ENCODE measurements at places on chromosomes 5 and 9. TPM values are rescaled to one million over a fixed set of nuclear protein-coding genes. Genes with fewer than 3 reads are reported as not detected.

GRCh38 chr9:38285236-38285635 lies 107.3 kb upstream of the ALDH1B1 start:
- no peak for DNase-seq

DNA sequence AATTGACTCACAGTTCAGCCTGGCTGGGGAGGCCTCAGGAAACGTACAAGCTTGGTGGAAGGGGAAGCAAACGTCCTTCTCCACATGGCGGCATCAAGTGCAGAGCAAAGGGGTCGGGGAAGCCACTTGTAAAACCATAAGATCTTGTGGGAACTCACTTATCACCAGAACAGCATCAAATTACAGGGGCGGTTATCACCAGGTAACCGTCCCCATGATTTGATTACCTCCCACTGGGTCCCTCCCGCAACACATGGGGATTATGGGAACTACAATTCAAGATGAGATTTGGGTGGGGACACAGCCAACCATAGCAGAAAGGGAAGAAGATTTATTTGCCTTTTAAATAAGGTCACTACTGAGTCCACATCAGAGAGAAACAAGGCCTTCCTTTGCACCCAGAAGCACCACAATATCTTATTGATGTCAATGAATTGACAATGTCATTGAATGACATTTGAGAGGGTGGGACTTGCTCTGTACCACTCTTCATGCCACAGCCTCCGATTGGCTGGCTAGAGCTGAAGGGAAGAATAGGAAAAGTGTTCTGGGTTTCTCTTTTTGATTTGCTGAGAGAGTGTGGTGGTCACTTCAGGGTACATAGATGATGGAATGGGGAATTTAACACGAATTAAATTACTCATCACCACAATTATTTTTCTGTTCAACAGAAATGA lies 11.0 kb downstream of the SKP2 start:
- DNase-seq: no peak

Gene SPACA9
- 10.1 TPM for total RNA-seq

Gene KCNV2
- total RNA-seq: not detected
